ENCODE measurements at places on chromosomes 12 and 14.
A peak's percentile ranks its signal among the peaks of the same experiment; 100 is the strongest.

DNA sequence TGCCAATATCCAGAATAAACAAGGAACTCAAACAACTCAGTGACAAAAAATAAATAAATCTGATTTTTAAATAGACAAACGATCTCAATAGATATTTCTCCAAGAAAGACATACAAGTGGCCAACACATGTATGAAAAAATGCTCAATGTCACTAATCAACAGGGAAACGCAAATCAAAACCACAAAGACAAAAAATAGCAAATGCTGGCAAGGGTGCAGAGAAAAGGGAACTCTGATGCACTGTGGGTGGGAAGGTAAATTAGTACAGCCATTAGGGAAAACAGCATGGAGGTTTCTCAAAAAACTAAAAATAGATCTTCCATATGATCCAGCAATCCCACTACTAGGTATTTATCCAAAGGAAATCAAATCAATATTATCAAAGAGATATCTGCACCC lies 3.5 kb upstream of the EIF5 start:
- DNase-seq, result no peak

GRCh38 chr14:73237219-73237785 lies at the start of gene PAPLN:
Gene PAPLN (plus strand): TSS chr14:73237506. CDS start chr14:73239779, 2,273 bp downstream.
- DNase-seq, result peak; percentile 84

- DNase-seq, result peak; percentile 63
Measured at GRCh38 chr12:11581179-11581755, 68.2 kb upstream of the ETV6 start.

DNA sequence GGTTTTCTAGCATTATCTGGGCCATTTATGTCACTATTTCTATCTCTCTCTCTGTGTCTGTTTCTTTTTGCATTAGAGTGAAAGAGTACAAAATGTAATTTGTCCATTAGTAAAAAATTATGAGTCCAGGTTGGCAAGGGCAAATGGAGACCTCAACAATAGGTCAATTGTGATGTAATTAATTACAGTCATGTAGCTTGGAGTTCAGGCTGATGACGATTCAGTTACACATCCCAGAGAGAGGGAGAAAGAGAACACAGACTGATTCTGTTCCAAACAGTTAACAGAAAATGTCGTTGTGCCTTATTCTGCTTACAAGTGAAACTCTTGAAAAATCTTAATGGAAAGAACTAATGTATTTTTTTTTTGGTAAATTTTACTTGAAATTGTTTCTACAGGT lies 83.3 kb downstream of the ATXN7L3B start:
- DNase-seq, result no peak

- DNase-seq, result no peak
Measured at GRCh38 chr14:67986131-67986841, 166.7 kb downstream of the RAD51B start.

GRCh38 chr12:108678104-108678730 lies 44.5 kb upstream of the SELPLG start:
- no peak for DNase-seq

DNA sequence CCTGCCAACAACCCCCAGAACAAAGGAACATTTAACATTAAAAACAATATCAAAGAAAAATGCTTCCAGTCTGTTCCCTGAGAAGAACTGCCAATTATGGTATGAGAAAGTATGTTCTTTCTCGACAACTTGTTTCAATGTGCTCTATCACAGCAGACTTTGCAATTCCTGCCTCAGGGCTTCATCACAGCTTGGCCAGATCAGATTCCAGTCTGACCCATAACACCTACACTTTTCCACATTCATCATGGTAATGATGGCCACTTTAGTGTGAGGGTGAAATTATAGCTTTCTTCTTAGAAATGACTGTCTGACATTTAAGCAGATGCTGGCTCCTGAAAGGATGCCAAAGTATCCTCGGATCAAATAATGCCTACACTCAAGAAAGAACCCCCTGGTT lies 17.0 kb downstream of the NEK9 start:
- DNase-seq, result no peak

- no peak for DNase-seq
Measured at GRCh38 chr14:89258728-89259273, 158.2 kb downstream of the FOXN3 start.

GRCh38 chr14:85538636-85539035 lies 8.7 kb downstream of the FLRT2 start:
- no peak for DNase-seq

DNA sequence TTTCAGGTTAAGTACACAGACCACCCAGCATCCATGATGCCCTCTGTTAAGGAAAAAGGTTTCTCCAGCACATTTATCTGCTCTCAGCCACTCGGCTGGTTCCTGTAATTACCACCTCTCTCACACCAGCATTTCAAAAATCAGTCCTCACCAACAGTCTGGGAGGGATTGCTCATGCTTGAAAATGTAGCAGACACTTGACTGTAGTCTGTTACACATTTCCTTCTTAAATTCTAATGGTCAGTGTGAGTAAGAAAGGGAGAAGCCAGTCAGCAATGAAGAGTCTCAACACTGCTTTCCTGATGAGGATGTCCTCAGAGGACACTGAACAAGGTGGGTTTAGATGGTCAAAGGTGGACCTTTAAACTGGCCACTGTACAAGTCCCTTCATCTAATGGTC lies 6.0 kb downstream of the ZBTB39 start:
- DNase-seq, result no peak

DNA sequence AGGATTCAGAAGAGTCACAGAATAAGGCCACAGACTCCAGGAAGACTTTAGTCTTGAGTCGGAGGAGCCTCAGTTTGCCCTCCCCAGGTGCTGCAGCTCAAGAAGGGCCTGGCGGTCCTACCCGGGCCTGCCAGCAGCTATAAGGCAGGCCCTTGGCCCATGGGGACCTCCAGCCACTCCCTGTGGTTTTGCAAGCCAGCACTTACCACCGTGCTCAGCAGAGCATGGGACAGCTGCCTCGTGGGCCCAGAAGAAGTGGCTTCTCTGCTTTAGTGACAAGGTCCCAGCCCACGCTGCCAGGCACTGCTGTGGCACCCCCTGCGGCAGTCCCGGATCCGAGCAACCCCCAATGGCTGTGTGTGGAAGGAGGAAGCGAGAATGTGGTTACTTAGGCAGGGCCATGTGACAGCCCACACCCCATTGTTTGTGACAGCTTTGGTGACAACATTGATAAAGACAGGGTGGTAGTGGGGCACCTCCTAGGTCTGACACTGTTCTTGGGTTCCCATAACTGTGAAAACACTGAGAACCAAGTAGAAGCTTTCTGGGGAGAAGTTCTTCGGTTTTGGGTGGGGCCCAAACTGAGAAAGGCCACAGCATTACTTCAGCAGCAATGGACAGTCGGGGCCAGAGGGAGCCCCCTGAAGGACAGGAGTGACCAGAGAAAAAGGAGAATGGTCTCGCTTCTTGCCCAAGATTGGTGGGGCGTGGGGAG lies at the start of gene SELPLG:
TSS of gene SELPLG (minus strand) at position 361 of the 715 bp plus-strand sequence. CDS start 9,587 bp downstream, outside the sequence.
- DNase-seq, result no peak

DNA sequence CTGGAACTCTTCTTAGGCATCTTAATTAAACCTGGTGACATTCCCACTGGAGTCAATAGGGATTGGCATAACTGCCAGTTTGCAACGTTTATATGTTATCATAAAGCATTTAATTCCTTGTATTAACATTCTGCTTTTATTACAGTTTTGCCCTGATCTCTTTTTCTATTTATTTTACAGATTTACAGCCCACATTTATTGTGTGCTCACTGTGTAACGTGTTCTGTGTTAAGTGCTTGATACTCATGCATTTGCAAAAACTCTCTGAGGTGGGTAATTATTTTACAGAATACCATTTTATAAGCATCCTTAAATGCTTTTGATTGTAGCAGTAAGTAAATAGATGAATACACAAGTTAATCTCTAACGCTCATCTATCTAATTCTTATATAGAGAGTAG lies 341.5 kb upstream of the FAR2 start:
- no peak for DNase-seq

GRCh38 chr12:45235087-45236025 lies 19.5 kb downstream of the ANO6 start:
- DNase-seq, result no peak

GRCh38 chr14:56378046-56378445 lies 201.6 kb upstream of the TMEM260 start:
- no peak for DNase-seq

DNA sequence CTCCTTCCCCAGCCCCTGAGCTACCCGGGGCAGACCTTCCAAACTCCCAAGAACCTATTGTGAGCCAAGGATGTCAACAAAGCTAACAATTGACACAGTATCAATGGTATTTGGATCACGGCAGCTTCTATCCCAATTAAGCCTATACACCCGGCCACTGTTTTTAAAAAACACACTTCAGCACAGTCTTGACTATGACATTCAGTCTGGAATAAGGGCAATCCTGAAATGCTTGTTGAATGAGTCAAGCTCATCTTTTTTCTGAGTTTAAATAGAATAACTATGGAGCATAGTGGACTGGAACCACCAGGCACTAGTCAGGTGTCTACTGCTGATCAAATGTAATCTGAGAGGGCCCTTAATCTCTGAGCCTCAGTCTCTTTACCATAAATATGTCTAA lies 5.7 kb downstream of the DENND5B start:
- DNase-seq, result no peak

DNA sequence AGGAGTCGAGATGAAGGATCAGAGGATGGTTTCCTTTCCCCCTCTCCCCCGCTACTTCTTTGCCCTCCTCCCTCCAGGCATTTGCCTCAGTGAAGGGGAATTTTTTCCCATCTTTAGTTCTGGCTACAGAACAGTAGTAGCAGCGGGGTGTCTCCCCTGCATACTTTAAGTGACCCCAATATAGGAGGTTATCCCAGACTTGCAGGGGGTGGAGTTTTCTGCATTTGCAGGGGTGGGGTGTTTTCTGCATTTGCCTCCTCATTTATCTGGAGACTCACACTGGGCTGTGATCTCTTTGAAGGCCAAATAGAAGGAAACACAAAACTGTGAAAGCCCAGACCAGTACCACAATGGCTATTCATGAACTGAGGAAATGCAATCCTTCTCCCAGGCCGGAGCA lies 19.8 kb downstream of the PTPRB start:
- DNase-seq, result no peak

- DNase-seq, result no peak
Measured at GRCh38 chr12:116806845-116807440, 68.8 kb downstream of the RNFT2 start.

GRCh38 chr14:44616204-44616603 lies 109.1 kb upstream of the FSCB start:
- DNase-seq, result no peak

DNA sequence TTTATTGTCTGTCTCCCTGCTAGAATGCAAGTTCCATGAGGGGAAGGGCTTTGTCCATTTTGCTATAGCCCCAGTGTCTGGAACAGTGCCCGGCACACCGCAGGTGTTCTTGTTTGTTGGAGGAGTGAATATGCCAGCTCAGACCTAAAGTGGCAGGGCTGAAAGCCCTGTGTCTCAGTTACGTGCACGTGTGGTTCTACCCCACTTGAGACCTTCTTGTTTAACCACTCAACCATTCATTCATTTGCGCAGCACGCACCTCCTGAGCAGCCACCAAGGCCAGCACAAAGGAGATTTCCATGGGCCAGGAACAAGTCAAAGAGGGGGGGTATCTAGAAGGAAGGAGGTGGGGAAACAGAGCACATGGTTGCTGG lies 338.0 kb upstream of the FKBP4 start:
- no peak for DNase-seq

DNA sequence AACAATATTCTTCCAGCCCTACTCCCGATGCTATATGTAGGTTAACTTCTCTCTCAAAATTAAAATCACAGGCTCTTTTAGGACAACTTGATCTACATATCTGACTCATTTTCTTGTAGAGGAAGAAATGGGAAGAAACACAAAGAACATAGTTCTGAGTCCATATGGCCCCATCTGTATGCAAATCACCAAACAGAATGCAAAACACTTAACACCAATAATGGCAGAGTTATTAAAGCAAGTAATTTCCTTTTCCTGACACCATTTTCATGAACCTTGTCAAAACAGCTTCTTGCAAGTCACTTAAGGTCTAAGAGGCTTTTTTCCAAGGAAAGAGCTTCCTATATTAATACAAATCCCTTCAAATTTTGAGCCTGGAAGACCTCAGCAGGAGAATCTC lies 300.4 kb upstream of the CLEC14A start:
- DNase-seq, result no peak

GRCh38 chr14:71355324-71356201 lies 448.3 kb downstream of the PCNX1 start:
- DNase-seq, result no peak

GRCh38 chr12:107612508-107612907 lies 73.1 kb upstream of the PWP1 start:
- DNase-seq, result no peak

DNA sequence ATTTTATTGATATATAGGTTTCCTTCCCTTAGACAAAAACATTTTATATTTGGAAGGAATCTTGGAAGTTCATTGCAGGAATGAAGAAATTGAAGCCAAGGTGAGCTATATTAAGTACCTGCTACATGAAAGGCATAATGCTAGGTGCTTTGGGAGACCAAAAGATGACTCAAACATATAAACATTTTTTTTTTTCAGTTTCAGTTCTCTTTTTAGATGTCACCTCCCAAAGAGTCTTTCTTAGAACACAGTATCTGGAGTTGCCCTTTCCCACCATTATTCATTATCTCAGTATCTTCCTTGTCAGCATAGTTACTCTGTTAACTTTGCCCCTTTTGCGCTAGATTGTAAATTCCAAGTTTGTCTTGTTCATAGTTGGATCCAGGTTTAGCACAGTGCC lies 1.1 kb downstream of the LIN52 start:
- no peak for DNase-seq

DNA sequence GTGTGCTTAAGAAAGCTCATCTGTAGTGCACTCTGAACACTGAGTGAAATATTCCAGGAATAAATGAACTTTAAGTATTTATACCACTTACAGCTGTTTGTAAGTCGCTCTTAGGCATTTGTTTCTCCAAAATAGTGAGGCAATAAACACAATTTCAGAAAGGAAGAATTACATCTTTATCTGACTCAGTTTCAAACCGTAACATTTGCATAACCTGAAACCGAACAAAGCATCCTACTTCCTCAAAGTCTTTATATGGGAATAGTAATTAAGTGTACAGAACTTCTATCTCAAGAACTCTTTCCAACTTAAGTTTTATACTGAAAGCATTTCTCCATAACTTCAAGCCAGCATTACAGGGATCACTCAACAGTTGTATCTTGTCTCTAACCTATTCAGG lies 58.4 kb downstream of the SOX5 start:
- no peak for DNase-seq

DNA sequence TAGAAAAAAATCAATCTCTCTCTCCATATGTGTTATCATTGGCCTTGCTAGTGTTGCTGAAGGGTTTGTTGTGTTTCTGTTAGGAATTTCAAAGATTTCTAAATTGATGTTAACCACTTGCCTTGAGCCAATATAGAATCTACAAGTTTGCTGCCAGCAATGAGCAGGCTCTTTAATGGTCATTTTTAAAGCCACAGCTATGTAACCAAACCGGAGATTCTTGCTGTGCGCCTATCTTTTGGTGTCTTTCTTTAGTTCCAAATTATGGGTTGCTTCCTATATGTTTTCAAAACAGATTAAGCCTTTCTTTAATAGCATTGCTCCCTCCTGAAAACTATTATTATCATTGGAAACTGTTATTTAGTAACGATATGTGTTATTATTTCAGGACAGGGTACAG lies 545.7 kb downstream of the DIO2 start:
- no peak for DNase-seq

GRCh38 chr14:92688434-92689375 lies 59.7 kb downstream of the LGMN start:
- no peak for DNase-seq
